Activated CD4-positive, CD25-positive, alpha-beta regulatory T cell (primary cell): ENCODE measurements at places on chromosomes 6 and 20.

GRCh38 chr6:11096109-11096508 is 2.5 kb downstream of the SMIM13 start:
- DNase-seq = no peak

- no peak for DNase-seq
These were observed 2.8 kb upstream of the COX7A2 start for GRCh38 chr6:75246386-75246785.

- DNase-seq = no peak
These were observed 82.9 kb downstream of the PDE10A start for GRCh38 chr6:165580136-165580535.

GRCh38 chr20:19543101-19543500 is 215.0 kb upstream of the RIN2 start:
- DNase-seq = no peak

GRCh38 chr6:88339761-88340160 is 173.6 kb upstream of the CNR1 start:
- no peak for DNase-seq

DNA sequence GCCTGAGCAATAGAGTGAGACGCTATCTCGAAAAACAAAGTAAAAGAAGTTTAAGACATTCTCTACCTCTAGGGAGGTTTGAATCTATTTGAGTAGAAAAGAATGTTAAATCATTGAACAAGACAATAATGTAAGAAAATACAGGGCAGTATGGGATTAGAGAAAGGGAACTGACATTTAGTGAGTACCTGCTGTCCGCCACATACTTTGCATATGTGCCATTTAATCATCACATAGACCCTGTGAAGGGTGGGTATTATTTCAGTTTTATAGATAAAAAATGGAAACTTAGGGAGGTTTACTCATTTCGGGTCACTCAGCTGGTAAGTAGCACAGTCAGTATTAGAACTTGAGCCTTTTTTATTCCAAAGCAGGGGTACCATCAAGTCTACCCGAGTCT is 31.4 kb downstream of the STK4 start:
- DNase-seq = no peak

DNA sequence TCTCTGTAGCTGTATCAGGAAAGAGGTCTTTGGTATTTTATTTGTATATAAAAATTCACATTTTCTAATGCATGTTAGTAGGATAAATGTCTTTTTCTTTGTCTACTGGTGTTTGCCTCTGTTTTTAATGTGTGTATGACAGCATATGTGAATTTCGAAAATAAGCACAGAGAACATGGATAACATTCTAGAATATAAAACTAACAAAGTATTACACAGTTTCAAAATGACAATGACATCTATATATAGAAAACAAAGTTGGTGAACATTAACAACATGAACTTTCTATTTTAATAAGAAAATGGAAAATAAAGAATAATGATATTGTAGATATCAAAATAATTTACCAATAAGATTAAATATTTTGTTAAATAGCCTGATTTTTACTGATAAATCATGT is 608.0 kb downstream of the COL12A1 start:
- no peak for DNase-seq

- no peak for DNase-seq
These were observed at the start of gene GLP1R for GRCh38 chr6:39048481-39049399. TSS of gene GLP1R (plus strand) at chr6:39048781. CDS start at chr6:39048841, 60 bp downstream.

GRCh38 chr20:43723186-43723585 is 3.6 kb downstream of the GTSF1L start:
- DNase-seq = no peak

DNA sequence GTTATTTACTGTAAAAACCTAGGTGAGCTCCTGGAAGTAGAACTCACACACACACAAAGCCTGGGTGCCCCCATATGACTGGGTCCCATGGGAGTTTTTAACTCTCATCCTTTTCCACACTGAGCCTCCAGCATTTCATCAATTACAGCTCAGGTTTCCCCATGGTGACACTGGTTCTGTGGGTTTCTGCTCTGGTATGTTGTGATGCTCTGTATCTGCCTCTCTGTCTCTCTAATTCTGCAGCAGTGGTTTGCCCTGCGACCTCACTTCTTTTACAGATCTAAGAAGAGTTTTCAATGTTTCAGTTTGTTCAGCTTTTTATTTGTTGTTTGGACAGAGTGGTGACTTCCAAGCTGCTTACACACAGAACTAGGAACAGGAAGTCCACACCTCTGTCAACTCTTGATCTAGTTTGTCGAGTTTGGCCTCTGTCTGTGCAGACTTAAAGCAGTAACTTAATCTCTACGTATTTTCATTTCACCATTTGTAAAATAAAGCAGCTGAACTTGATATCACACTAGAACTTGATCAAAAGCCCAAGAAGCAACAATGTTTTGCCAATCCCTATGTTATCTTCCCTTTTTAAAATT is 554.3 kb downstream of the EPHA7 start:
- no peak for DNase-seq

DNA sequence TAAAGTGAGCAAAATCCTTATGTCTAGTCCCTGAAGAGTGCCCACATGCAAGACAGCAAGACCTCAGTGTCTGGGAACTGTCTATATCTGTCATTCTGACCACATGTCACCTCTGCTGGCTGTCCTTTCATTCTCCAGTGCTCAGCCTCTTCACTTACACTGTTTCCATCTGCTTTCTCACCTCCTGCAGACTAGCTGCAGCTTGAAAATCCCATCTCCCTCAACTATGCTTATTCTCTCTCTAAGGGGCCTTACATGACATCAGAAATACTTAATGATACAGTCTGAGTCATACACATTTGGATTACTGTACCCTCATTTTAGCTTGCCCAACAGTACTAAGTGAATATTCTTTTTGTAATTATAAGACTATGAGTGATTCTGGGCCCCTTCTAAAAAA is 587.8 kb downstream of the EPM2A start:
- no peak for DNase-seq

DNA sequence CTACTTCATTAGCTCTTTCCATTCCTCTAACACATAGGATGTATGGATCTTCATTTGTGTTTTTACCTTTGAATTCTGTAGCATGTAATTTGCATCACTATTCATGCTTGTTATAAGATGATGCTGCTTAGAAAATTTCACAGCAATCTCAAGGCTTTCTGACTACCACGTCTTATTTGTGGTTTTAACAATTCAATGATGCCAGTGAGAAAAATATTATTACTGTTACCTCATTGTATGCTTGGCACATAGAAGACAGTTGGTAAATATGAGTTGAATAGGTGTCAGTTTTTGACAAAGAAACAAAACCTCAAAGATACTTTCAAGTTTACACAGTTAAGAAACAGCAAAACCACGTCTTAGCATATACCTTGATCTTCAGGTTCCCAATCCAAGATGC is 428.6 kb downstream of the TFAP2A start:
- DNase-seq = no peak

DNA sequence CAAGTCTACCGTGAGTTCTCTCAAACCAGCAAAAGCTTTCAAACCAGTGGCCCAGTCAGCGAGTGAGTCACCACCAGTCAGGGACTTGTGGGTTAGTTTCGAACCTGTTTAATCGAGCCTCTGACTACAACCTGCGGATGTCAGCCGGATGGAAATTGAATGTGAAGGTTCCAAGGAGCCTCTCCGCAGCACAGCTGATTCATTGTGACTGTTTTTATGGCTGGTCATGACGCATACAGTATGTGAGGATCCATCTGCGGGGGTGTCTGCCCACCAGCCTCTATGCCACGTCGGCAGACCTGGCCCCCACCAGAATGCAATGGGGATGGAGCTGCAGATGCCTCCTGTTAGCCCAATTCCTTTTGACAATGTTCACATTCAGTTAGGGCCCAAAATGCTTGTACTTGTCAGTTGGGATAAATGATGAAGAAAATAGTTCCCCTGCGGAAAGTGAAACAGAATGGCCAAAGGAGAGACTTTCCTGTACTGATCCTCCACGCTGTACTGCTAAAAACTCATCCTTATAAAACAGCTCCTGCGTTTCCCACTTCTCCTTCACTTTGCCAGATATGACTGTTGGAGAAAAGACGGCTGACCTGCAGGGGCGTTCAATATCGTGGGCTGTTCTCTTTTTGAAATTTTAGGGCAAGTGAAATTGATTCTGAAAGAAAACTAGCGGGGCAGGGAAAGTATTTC is 206.6 kb downstream of the TFAP2B start:
- DNase-seq = no peak

DNA sequence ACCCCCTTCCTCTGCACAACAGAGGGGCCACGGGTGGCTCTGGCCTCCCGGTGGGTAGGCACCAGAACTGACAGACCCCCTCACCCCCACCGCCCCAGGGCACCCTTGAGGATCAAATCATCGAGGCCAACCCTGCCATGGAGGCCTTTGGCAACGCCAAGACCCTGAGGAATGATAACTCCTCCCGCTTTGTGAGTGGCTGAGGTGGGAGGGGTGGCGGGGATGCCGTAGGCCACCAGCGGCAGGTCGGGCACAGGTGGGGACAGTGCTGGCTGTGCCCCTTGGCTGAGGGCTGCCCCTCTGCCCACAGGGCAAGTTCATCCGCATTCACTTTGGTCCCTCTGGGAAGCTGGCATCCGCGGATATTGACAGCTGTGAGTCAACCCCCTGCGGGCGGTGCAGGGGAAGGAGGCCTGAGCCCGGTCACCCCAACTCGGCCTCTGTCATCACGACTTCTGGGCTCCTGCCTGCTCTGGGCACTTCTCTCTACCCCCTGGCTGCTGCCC is 29.1 kb downstream of the MYH7B start:
- no peak for DNase-seq

GRCh38 chr6:22673474-22673873 is 104.1 kb downstream of the HDGFL1 start:
- DNase-seq = no peak

GRCh38 chr6:21593927-21594415 is 420 bp downstream of the SOX4 start:
- DNase-seq = no peak
